ENCODE measurements at places on chromosomes 4 and X.

- no peak for ATAC-seq
Measured at GRCh38 chr4:3712936-3713335, 53.2 kb upstream of the ADRA2C start.

GRCh38 chr4:146646593-146647325, 8.1 kb downstream of the POU4F2 start:
- ATAC-seq = no peak

DNA sequence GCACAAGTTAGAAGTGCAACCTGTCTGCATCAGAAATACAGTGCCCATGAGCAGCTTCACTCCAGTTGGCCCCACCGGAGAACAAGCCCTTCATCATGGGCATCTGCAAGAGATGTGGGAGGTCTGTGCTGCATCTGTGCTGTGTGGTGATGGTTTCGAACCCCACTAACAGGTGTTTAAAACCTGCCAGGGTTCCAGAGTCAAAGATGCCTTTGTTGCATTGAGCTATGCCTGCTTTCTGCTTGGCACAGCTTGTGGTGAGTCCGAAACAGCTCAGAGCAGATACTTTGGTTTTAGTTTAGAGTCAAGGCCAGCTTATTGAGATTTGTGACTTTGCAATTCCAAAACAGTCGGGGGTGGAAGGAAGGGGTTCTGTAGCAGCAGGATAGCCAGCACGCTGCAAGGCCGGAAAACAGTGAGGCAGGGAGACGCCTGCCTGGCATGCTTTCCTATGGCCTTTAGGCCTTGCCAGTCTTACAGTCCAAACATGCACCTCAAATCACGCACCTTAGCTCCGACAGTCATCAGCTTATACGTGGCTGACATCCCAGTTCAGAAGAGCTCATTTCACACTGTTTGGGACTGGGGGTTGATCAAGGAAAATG, 21.8 kb downstream of the MAGEA9 start:
- no peak for ATAC-seq

DNA sequence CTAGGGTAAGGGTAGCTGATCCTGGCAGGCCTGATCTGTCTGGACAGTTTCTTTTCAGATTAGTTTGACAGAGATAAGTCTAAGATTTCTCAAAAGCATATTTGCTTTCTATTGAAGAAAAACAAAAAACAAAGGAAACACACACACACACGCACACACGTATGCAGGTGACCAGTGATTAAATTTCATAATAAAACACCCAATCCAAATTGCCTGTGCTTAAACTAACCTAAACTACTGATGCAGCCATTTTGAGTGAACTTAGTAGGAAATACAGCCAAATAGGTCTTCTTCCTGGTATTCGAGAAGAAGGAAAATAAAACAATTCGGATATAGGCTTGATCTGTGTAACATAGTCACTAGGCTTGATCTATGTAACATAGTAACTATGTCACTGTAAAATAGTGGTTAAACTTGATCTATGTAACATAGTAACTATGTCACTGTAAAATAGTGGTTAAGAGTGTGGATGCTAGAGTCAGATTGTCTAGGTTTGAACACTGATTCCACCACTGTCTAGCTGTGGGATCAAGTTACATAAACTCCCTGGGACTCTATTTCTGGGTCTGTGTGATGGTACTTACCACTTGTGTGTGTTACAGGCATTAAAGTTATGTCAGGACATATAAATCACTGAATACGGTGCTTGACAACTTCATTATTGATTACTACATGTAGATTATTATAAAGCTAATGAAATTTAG, 9.8 kb upstream of the CCNG2 start:
- no peak for ATAC-seq

DNA sequence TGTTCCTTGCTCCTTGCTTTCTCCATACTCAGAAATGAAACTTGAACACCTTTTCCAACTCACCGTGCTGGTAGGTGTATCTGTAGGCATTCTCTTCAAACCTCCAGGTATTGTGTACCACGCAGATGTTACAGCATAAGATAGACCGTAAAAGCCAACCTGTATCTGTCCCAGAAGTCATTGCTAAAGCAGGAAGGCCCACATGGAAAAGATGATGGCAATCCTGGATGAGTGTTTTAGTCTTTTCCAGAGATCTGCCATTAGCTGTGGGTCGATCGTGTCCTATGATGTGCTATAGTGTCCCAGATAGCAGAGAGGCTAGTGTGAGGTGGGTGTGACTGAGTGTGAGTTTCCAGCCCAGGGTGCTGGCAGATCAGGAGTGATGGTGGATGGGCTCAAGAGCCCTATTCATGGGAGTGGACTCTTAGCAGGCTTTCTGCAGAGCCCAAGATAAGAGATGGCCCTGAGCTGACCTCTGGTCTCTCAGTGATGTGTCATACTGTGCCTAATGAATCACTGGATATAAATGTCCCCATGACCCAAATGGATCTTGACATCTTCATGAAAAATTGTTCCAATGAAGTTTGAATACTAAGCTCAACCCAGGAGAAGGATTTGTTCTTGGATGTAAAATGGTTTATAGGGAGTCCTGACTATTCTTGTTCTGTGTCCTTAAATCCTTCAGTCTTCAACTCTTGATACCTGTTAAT, 69.1 kb upstream of the WDR1 start:
- ATAC-seq = no peak

DNA sequence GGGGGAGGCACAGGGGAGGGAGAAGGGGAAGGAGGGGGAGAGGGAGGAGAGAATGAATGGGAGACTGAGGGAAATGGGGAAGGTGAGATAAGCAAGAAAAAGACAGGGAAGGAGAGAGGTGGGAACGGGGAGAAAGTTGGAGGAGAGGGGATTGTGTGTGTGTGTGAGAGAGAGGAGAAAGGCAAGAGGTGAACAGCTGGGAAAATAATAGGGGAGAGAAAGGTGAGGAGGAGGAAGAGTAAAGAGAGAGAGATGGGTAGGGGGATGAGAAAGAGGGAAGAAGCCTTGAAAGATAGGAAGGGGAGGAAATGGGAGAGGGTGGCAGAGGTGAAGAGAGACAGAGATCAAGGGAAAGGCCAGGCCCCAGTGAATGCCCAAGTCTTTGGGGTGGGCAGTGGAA, 20.1 kb downstream of the BCORL1 start:
- ATAC-seq = no peak

Measured in SK-N-SH treated with all-trans-retinoic acid at 6 μM for 48 hours (cell line).